ENCODE measurements at places on chromosomes 2 and 18.
A peak's percentile ranks its signal among the peaks of the same experiment; 100 is the strongest.

- DNase-seq: no peak
Measured at GRCh38 chr2:55025627-55026026, 24.6 kb downstream of the RTN4 start.

- no peak for DNase-seq
Measured at GRCh38 chr18:3391704-3392466, 58.1 kb upstream of the TGIF1 start.

GRCh38 chr2:133444465-133444864, 123.8 kb downstream of the NCKAP5 start:
- DNase-seq: no peak

- no peak for DNase-seq
Measured at GRCh38 chr18:76592981-76593381, 97.9 kb upstream of the ZNF516 start.

GRCh38 chr2:195663007-195663406, 6.0 kb downstream of the SLC39A10 start:
- no peak for DNase-seq

GRCh38 chr2:61814539-61815160, 39.2 kb downstream of the FAM161A start:
- DNase-seq: no peak

DNA sequence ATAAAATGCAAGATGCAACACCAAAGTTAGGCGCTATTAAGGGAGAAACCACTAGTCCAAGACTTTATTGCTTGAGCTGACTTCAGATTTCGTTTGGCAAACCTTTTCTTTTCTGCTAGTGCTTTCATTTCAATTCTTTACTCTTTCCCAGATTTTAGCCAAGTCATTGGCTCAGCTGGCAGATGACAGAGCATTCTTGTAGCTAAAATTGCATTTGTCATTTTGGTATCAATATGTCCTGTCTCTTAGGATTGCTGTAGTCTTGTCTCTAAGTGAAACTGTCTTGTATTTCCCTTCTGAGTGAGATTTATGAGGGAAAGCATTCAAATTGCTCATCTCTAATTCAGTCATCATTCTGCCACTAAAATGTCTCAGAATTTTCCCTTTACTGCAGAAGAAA, 335.1 kb downstream of the METTL4 start:
- DNase-seq: no peak

DNA sequence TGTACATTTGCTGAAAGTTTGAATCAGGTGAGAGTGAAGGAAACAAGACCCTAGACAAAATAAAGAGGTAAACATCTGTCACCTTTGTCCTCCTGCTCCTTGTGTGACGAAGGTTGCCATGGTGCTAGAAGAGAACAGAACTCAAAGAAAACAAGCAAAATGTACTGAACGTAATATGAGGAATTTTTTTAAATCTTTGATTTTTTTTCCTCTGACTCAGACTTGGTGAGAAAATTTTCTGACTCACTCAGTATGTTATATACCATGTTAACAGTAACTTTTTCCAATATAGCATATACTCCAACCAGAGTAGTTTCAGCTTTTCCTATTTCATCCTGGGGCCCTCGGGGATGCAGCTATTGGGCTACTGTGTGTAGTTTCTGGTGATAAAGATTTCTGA, 2114.6 kb upstream of the PIK3C3 start:
- no peak for DNase-seq

- no peak for DNase-seq
Measured at GRCh38 chr18:44895176-44895798, 214.6 kb downstream of the SETBP1 start.

DNA sequence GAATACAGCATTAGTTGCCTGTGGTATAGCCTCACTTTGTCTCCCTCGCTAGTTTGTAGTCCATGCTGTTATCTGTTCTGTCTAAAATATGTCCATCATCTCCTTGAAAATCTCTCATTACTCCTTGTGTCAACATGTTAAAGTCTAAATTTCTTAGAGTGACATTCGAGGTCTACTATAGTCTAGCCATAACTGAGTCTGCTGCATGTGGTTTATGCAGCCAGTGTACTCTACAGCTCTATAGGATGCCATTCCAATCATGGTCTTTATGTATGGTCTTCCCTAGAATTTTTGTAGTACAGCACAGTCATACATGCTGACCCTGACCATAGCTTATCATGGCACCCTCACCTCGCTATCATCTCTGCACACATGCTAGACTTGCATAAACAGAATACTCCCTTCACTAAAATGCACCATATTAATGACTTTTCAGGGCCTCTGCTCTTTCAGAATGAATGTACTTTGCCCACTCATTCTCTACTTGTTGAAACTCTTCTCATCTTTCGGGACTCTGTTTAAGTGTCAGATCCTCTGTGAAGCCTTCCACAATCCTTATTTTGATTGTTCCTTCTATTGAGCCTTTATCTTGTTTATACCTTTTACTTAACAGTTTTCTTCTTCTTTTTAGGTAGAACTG, 12.8 kb downstream of the TANK start:
- DNase-seq: no peak

DNA sequence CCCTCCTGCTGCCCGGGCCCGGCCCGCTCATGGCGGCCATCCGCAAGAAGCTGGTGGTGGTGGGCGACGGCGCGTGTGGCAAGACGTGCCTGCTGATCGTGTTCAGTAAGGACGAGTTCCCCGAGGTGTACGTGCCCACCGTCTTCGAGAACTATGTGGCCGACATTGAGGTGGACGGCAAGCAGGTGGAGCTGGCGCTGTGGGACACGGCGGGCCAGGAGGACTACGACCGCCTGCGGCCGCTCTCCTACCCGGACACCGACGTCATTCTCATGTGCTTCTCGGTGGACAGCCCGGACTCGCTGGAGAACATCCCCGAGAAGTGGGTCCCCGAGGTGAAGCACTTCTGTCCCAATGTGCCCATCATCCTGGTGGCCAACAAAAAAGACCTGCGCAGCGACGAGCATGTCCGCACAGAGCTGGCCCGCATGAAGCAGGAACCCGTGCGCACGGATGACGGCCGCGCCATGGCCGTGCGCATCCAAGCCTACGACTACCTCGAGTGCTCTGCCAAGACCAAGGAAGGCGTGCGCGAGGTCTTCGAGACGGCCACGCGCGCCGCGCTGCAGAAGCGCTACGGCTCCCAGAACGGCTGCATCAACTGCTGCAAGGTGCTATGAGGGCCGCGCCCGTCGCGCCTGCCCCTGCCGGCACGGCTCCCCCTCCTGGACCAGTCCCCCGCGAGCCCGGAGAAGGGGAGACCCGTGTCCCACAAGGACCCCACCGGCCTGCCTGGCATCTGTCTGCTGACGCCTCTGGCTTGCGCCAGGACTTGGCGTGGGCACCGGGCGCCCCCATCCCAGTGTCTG, 767 bp downstream of the RHOB start:
- peak; percentile 70 for DNase-seq

Data from nucleus accumbens (tissue), 56 donors.